ENCODE measurements at places on chromosomes 1 and 21.
A peak's percentile ranks its signal among the peaks of the same experiment; 100 is the strongest.

DNA sequence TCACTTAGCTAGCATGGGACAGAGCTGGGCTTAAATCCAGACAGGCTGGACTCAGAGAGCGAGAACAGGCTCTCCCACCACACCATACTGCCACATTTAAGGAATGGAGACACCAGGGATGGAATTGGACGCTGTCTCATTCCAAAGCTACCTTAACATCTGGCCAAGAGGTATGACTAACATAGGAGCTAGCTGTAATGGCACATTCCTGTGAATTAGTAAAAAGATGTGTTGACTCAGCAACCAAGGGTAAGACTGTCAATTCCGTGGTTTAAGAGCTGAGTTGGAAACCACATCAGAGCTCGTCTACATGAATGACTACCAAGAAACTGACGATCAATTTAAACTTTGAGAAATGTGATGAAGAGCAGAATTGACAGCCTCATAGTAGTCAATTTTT, 8.3 kb upstream of the TNFRSF9 start:
- peak; percentile 64 for ATAC-seq

DNA sequence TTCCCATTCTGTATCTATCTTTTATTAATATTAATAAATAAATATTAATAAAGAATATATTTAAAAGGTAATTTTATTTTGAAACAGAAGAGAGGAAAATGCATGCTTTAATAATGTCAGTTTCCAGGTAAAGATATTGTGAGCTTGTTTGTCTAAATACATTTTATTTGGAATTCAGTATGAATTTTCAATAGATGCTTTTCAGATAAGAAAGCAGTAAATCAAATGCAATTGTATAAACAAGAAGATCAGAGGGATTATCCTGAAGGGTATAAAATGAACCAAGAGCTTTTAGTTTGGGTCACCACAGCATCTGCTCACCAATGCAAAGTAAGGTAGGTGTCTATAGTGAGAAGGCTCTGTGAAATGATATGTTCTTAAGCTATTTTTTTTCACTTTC, at the start of gene TSHB:
TSS of gene TSHB (plus strand) at position 301 of the 400 bp plus-strand sequence. CDS start 3,537 bp downstream, outside the sequence.
- no peak for ATAC-seq

DNA sequence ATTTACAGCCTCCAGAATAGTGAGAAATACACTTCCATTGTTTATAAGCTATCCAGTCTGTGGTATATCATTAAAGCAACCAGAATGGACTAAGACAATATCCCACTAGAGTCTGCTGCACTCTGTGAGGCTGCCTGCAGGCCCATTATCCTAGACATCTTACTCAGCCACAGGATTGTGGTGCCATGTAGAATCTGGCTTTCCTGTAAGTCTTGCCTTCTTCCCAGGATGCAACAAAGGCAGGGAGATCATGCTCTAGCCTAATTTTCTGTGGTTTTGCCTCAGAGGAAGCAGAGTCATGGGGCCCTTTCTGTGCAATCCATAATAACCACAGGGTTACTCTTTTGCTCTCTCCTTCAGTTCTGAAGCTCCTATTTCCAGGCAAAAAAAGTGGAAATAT, 299.1 kb upstream of the DEPDC1 start:
- ATAC-seq, result no peak

- peak; percentile 58 for ATAC-seq
Measured at GRCh38 chr1:67888216-67889106, 55.2 kb upstream of the GNG12 start.

GRCh38 chr1:57616921-57617320, 193.1 kb upstream of the DAB1 start:
- no peak for ATAC-seq

DNA sequence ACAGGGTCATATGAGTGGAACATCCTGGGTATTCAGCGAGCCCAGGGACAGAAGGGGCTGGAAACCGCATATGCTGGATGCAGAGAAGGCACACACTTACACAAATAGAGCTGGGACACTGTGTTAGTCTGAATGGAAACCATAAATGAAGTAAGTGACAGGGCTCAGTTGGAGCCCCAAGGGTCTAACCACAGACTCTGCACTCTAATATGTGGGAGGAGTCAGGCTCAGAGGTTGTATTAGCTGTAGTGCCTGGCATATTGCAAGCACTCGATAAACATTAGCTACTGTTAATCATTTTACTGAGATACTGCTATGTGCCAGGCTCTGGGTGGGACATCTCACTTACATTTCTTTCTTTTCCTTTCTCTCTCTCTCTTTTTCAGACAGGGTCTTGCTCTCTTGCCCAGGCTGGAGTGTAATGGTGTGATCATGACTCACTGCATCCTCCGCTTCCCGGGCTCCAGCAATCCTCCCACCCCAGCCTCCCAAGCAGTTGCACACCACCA, 6.5 kb upstream of the OLIG1 start:
- ATAC-seq, result no peak

DNA sequence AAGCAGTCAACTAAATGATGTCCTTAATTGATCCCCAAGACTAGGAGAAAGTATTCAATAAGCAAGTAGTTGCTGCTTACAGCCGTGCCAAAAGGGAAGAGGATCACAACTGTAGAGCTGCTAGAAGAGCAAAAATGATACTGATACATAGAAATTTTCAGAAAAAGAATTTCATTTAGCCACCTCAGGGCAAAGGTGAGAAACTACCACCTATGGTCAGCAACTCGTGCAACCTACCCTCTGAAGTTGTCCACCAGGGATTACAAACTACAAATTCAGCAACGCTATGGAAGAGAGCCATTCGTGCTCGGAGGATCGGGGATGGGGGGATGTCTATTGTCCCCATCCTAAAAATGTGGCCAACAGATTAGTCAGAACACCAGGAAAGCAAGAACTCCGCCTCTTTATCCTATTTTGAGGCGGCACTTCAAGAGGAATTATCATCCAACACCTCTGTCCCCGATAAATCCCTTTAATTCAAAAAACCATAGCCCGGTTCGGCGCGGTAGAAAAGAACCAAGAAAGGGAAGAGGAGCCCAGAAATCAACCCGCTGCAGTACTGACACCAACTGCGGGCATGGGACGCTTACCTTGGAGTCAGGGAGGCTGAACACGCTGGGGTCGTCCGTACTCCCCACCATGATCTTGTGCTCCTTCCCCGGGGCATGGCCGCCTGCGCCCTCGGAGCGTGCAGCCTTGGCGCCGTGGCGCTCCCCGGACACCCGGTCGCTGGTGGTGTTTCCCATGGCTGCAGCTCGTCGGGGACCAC, 687 bp downstream of the PRKAB2 start:
- peak; percentile 26 for ATAC-seq

DNA sequence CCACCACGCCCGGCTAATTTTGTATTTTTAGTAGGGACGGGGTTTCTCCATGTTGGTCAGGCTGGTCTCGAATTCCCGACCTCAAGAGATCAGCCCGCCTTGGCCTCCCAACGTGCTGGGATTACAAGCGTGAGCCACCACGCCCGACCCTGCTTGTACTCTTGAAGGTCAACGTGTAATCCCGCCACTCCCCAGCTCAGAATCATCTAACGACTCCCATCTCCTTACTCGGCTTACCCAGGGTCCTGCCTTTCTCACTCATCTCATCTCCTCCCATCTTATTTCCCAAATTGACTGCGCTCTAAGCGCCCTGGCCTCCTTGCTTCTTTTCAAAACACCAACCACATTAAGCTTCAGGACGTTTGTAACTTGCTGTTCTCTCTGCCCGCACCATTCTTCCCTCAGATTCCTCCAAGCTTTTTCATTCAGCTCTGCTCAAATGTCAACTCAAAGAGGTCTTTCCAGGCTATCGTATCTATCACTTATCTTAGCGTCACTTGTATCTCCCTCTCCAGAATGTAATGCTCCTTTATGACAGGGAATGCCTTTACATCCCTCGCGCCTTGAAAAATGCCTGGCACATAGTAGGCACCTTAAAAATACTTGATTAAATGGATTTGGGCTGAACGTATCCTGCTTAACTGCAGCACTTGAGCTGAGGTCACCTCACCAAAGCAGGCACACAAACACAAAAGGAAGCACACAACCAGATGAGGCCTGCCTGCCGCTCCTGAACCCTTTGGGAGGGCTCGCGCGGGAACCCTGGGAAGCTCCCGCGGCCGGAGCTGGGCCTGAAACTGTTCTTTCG, 1.4 kb upstream of the USP1 start:
- ATAC-seq, result peak; percentile 13

GRCh38 chr1:101022294-101022693, 3.3 kb downstream of the DPH5 start:
- ATAC-seq, result no peak

DNA sequence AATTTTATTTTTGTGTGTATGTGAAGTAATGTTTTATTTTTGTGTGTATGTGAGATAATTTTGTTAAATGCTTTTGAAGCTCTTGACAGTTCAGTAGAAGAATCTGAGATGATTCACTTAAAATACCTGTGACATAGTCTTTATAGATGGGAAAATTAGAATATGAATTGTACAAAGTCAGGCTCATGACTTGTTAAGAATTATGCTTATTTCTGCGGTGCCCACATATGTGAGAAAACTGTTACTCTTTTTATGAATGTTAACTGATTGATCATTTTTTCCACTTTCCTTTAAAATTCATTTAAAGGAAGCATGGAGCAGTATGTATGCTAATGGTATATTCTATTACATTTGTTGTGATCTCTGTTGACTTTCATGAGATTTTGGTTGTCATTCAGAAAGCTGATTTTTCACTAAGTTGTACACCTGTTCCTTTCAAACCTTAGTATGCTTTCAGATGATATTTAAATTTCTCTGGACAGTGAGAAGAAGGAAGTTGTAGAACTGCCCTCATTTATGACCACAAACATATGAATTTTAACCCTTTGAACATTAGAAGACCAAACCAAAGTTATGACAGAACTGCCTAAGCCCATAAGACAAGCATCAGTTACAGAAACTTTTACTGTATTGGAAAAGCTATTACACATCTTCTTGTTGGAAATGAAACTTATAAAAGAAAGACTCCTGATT, 110.1 kb downstream of the POU2F1 start:
- no peak for ATAC-seq

GRCh38 chr1:89064632-89065031, 376 bp downstream of the GBP1 start:
- peak; percentile 77 for ATAC-seq

- ATAC-seq, result no peak
Measured at GRCh38 chr1:218527737-218528136, 182.6 kb downstream of the TGFB2 start.

- no peak for ATAC-seq
Measured at GRCh38 chr1:228768355-228769000, 33.2 kb downstream of the RHOU start.

- no peak for ATAC-seq
Measured at GRCh38 chr1:203743091-203743571, 21.9 kb upstream of the LAX1 start.

DNA sequence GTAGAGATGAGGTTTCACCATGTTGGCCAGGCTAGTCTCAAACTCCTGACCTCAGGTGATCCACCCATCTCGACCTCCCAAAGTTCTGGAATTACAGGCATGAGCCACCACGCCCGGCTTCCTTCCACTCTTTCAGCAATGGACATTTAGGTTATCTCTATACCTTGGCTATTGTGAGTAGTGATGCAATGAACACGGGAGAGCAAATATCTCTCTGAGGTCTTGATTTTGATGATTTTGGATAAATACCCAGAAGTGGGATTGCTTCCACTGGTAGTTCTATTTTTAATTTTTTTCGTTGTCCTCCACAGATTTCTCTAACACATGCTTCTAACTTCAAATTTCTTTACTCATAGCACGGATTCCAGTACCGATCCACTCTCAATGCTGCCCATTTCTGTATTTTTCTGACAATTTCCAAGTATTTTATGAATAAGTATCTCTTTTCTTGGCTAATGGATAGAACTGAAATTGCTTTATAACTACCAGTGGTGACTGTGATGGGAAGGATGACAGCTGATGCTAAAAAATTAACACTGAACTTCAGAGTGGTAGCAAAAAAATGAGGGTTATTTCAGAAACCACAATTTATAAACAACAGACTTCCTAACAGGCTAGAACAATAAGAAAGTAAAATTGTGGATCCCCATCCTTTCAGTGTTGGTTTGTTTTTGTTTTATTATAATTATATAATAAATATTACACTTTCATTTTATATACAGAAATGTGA, 327.5 kb upstream of the RUNX1 start:
- no peak for ATAC-seq

DNA sequence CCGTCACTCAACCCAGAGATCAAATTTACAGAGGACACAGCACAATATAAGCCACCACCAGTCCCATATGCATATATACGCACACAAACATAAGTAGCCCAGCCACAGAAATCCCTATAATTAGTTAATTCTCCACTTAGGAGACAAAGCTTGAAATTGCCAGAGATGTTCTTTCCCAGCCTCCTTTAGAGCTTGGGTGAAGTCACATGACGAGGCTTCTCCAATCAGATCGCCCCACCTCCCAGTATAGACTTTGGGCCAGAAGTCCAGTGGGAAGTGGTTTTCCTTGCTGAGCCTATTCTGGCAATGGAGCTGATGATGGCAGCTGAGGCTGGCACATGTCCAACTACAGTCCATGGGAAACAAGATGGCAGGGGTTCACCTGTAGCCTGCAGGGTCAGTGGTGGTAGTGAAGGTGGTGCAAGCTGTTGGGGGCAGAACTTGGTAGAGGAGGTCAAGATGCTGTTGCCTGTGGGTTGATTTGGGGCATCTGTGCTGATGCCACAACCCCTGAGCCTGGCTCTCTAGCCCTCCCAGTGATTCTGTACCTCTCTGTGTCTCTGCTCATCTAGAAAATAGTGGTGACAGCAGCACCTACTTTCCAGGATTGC, 535.9 kb downstream of the MATN1 start:
- no peak for ATAC-seq
